ENCODE measurements at places on chromosomes 7 and 10.

GRCh38 chr10:6269432-6269831 is 66.7 kb downstream of the PFKFB3 start:
- no peak for DNase-seq

DNA sequence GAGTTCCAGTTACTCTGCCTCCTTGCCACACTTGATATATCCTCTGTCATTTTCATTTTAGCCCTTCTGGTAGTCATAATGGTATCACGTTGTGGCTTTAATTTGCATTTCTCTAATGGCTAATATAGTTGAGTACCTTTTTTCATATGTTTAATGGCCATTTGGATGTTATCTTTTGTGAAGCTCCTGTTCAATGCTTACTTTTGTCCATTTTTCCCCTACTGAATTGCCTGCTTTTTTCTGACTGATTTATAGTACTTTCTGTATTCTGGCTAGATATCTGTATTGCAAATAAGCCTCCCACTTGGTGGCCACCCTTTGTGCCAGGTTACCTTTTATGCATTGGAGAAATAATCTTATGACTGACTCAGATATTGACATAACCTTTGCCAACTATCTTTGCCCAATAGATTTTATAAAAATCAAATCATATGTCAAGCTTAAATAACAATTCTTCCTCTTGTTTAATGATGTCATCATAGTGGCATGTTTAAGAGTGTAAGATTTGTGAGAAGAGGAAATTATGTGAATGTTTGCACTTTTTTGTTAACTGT is 50.6 kb downstream of the PRPF18 start:
- no peak for DNase-seq

GRCh38 chr10:98326621-98327027 is 58.6 kb upstream of the LOXL4 start:
- DNase-seq, result no peak

DNA sequence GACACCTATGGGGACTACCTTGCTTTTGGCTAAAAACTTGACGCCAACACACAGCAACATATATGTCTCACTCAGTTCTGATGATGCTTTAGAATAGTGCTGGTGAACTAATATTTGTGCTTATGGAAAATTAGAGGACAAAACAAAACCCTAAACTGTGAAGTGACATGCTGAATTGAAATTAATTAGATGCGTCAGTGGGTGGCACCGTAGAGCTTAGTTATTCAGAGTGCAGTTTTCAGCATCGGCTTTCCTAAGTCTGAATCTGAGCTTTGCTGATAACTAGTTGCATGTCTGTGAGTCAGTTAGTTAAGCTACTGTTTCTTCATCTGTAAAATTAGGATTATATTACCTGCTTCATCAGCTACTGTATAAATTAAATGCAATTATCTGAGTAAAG is 245.0 kb upstream of the SORCS1 start:
- DNase-seq, result no peak

- no peak for DNase-seq
These were observed 156.8 kb downstream of the NXPH1 start for GRCh38 chr7:8590225-8590624.

DNA sequence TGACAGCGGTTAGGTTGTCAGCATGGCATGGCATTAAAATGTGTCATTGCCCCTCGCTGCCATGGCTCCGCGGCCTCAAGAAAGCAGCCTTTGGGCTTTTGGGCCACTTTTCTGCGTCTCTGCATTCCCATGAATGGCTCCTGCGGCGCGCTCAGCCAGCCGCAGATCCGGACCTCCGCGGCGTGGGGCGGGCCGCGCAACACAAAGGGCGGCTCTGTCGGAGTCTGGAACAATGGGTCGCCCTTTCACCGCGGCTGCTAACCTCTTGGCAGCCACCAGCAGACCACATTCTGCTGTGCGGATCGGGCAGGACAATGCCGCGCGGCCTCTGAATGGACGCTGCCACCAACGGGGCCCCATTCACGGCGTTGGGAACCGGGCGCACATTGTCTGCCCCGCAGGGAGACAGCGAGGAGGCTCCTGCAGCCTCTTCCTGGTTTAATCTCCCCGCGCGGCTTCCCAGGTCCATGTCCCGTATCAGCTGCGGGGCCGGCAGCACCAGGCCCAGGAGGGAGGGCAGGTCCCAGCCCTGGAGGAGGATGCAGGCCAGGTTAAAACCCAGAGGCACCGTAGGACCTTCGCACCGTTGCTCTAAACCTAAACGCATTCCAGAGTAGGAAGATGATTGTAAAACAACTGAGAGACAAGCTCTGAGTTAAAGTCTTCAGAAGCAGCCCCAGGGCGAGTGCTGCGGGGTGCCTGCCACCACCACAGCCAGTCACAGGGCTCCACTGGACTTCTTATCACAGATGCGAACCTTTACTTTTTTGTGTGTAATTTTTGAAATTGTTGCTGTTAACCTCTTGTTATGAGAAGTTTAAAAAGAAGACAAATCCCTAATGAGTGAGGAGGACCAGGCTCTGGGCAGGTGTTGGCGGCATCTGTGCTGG is 71.6 kb downstream of the NKX6-2 start:
- no peak for DNase-seq

DNA sequence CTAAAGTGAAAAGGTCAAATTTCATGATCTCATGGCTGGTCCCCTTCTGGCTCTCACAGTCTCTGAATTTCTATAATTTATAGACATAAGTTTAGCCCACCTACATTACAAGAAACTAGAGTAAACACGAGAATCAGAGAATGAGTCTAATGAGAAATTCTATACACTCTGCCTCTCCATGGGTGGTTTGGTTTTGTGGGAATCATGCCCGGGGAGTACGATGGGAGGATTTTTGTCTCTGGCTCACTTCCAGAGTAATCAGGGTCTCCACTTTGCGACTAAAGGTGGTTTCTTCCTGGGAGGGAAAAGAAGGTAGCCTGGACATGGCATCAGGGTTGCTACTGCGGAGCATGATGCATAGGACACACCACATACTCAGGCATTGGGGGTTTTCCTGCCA is 69.7 kb downstream of the MRC1 start:
- DNase-seq, result no peak

DNA sequence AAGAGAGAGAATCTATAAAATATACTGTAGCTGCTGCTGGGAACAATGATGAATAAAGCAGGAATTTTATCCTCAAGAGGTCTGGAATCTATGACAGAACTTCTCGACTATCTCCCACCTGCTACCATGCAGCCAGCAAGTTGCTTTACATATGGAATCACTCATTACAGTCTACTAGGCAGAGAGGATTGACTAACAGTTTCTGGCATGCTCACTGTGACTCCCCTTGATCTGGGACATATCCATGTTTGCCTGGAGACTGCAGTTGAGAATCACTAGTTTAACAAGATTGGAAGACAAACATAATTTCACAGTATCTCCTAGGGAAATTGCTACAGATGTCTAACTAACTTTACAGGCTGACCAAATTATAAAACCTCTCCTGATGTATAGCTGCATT is 13.3 kb downstream of the GPR37 start:
- DNase-seq, result peak; percentile 1

GRCh38 chr7:26958834-26959233 is 94.4 kb upstream of the SKAP2 start:
- DNase-seq, result no peak

- peak; percentile 94 for DNase-seq
These were observed 29.0 kb upstream of the MPP7 start for GRCh38 chr10:28331841-28332240.

GRCh38 chr10:3222626-3223025 is 50.0 kb upstream of the PITRM1 start:
- no peak for DNase-seq

DNA sequence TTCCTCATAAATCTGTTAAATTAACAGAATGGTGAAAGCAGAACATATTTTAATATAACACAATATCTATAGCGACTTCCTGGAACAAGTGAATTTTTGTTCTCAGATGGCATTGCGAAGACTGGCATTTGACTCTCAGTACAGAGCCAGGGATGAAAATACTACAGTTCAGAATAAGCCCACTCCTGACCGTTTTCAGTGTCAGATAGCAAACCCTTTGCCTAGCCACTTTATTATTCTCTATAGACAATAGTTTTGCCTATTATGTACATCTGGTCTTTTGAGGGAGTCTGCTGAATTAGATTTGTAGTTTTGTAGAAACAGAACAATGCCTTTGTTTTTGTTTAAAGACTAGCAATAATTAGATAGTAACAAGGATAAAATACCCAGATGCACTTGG is 2.3 kb downstream of the MINPP1 start:
- DNase-seq, result no peak

DNA sequence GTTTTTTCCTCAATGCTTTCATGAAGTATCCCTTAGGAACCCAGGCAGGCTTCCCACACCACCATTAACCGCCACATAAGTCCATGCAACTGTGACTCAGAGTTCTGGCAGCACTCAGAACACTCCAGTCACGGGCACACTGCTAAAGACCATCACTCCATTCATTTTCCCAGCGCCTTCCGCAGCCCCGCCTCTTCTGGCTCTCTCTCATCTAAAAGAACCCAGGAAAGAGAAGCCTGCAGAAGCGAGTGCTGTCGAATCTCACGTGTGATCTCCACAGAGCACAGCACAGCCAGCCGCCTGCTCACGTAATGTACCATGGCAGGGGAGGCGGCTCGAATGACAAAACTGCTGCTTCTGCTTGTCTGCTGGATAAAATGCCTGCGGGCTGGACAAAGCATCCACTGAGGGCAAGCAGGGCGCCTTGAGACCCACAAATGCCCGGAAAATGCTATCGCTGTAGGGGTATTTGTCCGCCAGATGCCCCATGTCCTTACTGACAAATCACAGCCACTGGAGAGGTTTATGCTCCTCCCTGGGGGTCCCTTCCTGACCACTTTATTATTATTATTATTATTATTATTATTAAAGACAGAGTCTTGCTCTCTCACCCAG is 1.8 kb downstream of the PSMG3 start:
- no peak for DNase-seq

Data from AG04449 (cell line).